Activated T-helper 2 cell treated with anti-CD3 and anti-CD28 coated beads, Interferon-gamma antibody, Interleukin-2, Interleukin-4, amounts not matched to agents 10 μg/mL and 5 μg/mL and 100 μg/mL, durations not matched to agents 14 hours and 24 hours and 36 hours (primary cell): ENCODE measurements at places on chromosomes 5 and 9. TPM values are rescaled to one million over a fixed set of nuclear protein-coding genes. Genes with fewer than 3 reads are reported as not detected.

The IL5 gene
- 100.0 and 113 TPM in 2 replicates for total RNA-seq

The PCDHB2 gene
- 0.11 and 0.25 TPM in 2 replicates for total RNA-seq

The CDC20B gene
- total RNA-seq, result 0.18 TPM in 1 of 2 replicates, not detected in the other

The ARL10 gene
- total RNA-seq, result 22.3 TPM in 2 replicates

The CHMP5 gene
- 54.5 and 57.6 TPM in 2 replicates for total RNA-seq

DNA sequence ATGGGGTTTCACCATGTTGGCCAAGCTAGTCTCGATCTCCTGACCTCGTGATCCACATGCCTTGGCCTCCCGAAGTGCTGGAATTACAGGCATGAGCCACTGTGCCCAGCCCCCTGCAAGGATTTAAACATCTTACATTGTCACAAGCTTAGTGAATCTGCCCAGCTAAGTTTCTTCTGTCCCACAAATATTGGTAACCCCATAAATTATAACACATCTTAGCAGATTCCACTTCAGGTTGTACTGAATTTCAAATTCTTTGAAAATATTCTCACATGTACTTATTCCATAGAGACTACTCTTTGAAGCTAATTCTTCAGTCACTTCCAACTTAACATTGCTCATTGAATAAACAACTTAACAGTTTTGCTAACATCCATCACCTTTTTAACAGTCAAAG lies 13.4 kb upstream of the AFF4 start:
- H3K36me3 ChIP-seq, result no peaks in the 10 kb centered on the region
- no peak for DNase-seq
- H3K27ac ChIP-seq, result no peak overlapping the region

- DNase-seq, result no peak
- H3K4me3 ChIP-seq, result no peak overlapping the region
- H3K27me3 ChIP-seq, result no peaks in the 10 kb centered on the region
- peaks cover 18% of the 10 kb centered on the region for H3K36me3 ChIP-seq
- no peak overlapping the region for H3K27ac ChIP-seq
- H3K4me1 ChIP-seq, result peaks cover 18% of the 10 kb centered on the region
Measured at GRCh38 chr5:65815161-65815560, 93.2 kb downstream of the NLN start.

DNA sequence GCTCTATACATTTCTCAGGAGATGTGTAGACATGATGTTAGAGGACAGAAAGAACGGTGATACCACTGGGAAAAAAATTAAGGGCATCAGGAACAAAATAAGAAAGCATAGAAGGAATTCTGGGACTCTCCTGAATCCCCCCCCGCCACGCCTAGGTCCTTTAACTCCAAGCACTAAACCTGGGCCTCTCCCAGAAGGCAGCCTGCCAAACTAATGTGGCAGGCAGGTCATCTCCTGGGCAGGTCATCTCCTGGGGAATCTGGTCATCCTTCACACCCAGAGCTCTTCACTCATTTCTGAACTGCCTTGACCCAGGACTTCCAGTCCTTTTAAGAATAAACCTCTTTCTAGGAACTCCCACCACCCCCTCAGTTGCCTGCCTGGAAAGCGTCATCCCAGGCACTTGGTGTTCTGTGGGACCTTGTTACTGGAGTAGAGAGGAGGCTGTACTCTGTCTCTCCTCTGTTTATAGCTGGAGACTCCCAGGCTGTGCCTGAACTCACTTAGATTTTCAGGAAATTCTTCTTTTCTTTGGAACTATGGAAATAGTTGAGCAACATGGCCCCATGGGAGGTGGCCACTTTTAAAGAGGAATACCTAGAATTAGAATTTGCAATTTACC lies 24.1 kb downstream of the PSAT1 start:
- no peak for DNase-seq
- H3K4me1 ChIP-seq, result peaks cover 20% of the 10 kb centered on the region
- no peak overlapping the region for H3K4me3 ChIP-seq
- H3K36me3 ChIP-seq, result peaks cover 83% of the 10 kb centered on the region

The GGTA1 gene
- total RNA-seq, result not detected in 2 replicates

The ADRA1B gene
- not detected in 2 replicates for total RNA-seq

The CDX1 gene
- total RNA-seq, result not detected in 2 replicates

DNA sequence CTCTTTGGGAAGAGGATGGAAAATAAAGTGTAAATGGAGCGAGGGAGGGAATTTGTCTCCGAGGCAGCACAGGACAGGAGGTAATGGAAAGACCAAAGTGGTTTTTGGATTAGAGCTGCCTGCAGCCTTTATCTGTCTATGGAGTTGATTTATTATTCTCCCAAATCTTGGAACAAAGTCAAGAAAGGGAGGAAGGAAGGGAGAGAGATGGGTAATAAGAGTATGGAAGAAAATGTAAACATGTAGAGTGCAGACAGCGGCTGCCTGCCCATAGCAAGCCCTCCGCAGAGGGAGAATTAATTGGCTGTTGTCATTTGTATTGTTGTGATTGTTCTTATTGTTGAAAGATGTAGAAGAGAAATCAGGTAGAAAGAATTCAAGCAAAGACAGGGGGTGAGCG lies 15.7 kb downstream of the KCNIP1 start:
- no peaks in the 10 kb centered on the region for H3K36me3 ChIP-seq
- H3K4me3 ChIP-seq, result no peak overlapping the region
- no peaks in the 10 kb centered on the region for H3K27me3 ChIP-seq
- H3K4me1 ChIP-seq, result no peaks in the 10 kb centered on the region
- no peak overlapping the region for H3K27ac ChIP-seq

- DNase-seq, result no peak
- no peaks in the 10 kb centered on the region for H3K36me3 ChIP-seq
- H3K27ac ChIP-seq, result no peak overlapping the region
- no peaks in the 10 kb centered on the region for H3K27me3 ChIP-seq
- H3K4me1 ChIP-seq, result no peaks in the 10 kb centered on the region
- no peak overlapping the region for H3K4me3 ChIP-seq
Measured at GRCh38 chr9:13614060-13614459, 334.6 kb upstream of the MPDZ start.

The GPR150 gene
- 0.11 and 0.14 TPM in 2 replicates for total RNA-seq

GRCh38 chr5:84265739-84266550 lies 118.7 kb downstream of the EDIL3 start:
- H3K27ac ChIP-seq, result no peak overlapping the region
- no peaks in the 10 kb centered on the region for H3K36me3 ChIP-seq
- no peaks in the 10 kb centered on the region for H3K27me3 ChIP-seq
- H3K4me3 ChIP-seq, result no peak overlapping the region

The CTXN3 gene
- not detected in 2 replicates for total RNA-seq

The ADCY2 gene
- not detected in 2 replicates for total RNA-seq

GRCh38 chr5:6979061-6979460 lies 265.8 kb downstream of the TENT4A start:
- H3K27me3 ChIP-seq, result no peaks in the 10 kb centered on the region
- no peak for DNase-seq
- H3K4me1 ChIP-seq, result no peaks in the 10 kb centered on the region
- no peak overlapping the region for H3K27ac ChIP-seq
- no peaks in the 10 kb centered on the region for H3K36me3 ChIP-seq

DNA sequence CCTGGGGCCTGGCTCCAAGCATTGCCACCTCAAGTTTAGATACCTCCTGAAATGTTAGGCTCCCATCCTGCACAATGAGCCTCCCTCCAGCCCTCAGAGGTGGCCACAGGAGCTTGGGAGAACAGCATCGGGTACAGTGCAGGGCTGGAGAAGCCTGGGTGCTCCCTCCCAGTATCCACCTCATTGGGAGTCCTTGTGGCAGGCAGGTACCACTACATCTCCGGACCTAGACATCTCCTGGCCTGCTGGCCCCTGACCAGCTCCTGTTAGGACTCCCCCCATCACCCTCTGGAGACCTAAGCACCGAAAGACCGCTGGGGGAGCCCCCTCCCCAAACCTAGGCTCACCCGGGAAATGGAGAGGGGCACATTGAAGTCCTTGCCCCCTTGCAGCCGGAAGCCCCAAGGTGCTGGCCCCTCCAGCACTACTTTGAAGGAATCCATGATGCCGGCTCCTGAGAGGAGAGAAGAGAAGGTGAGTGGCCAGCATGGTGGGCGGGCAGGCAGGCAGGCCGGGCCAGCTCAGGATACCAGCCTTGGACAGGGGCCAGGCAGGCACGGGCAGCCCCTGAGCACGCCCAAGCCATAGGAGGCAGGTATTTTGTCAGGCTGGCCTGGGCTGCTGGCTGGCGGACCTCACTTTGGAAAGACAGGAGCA lies 1.2 kb downstream of the PDLIM7 start:
- peaks cover 18% of the 10 kb centered on the region for H3K27me3 ChIP-seq
- peaks cover 17% of the 10 kb centered on the region for H3K36me3 ChIP-seq
- no peak for DNase-seq
- peaks cover 23% of the 10 kb centered on the region for H3K4me1 ChIP-seq

- no peaks in the 10 kb centered on the region for H3K4me1 ChIP-seq
- no peak overlapping the region for H3K27ac ChIP-seq
- no peaks in the 10 kb centered on the region for H3K27me3 ChIP-seq
- DNase-seq, result no peak
- H3K4me3 ChIP-seq, result no peak overlapping the region
- H3K36me3 ChIP-seq, result no peaks in the 10 kb centered on the region
Measured at GRCh38 chr9:16245756-16246440, 624.6 kb downstream of the BNC2 start.

The SNCAIP gene
- not detected in 2 replicates for total RNA-seq

DNA sequence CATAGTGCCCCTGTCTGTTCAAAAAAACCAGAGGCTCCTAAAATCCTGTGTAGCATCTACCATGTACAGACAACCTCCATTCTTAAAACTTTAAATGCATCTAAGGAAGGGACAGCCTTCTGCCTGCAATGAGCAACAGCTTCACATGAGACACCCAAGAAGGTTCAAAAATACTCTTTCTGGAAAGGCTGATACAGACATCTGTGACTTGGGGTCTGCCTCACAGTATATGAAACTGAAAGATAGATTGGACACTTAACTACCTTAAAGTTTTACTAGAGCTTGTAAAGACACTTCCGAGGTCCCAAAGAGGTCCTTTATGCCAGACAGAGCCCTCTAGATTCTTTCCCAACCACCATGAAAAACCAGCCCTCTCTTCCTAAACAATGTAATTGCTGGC lies 28.2 kb upstream of the CATSPER3 start:
- H3K27ac ChIP-seq, result no peak overlapping the region
- H3K4me3 ChIP-seq, result no peak overlapping the region
- H3K36me3 ChIP-seq, result peaks cover 19% of the 10 kb centered on the region
- H3K27me3 ChIP-seq, result no peaks in the 10 kb centered on the region

The LHX2 gene
- total RNA-seq, result not detected in 2 replicates
